ENCODE measurements at places on chromosomes 1 and 21.
A peak's percentile ranks its signal among the peaks of the same experiment; 100 is the strongest.

DNA sequence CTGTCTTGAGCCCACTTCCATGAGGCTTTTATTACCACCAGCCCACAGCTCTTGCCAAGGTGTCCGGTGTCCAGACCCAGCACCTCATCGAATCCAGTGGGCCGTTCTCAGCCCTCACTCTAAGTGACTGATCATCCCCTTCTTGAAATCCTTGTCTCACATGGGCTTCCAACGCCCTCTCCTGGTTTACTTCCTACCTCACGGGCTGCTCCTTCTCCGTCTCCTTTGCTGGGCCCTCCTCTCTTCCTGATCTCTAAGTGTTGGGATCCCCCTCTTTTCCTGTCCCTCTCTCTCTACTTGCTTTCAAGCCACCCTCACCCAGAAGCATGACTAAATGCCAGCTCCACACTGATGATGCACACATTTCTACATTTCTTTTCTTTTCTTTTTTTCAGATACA, 9.0 kb upstream of the RHBG start:
- peak; percentile 22 for DNase-seq

GRCh38 chr1:172533513-172534151, 682 bp downstream of the SUCO start:
- peak; percentile 25 for DNase-seq

GRCh38 chr1:59046134-59046533, 250.8 kb upstream of the FGGY start:
- no peak for DNase-seq

GRCh38 chr1:51715369-51715768, 98.5 kb downstream of the OSBPL9 start:
- no peak for DNase-seq

DNA sequence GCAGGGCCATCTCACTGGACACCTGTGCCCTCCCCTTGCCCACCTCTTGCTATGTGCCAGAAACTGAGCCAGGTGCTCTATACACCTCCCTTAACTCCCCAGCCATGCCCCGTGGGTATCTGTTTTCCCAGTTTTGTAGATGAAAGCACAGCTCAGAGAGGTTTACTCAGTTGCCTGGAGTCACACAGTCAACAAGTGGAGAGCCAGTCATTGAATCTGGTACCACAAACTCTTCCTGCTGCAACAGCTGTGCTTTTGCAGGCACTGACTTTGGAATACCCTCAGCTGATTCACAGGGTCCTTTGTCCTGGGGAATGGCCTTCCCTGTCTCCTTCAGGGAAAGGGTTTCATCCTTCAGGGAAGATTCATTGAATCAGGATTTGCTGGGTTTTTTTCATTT, 22.1 kb downstream of the PAX7 start:
- DNase-seq: no peak

GRCh38 chr1:168134132-168134531, 2.6 kb downstream of the GPR161 start:
- DNase-seq: no peak

DNA sequence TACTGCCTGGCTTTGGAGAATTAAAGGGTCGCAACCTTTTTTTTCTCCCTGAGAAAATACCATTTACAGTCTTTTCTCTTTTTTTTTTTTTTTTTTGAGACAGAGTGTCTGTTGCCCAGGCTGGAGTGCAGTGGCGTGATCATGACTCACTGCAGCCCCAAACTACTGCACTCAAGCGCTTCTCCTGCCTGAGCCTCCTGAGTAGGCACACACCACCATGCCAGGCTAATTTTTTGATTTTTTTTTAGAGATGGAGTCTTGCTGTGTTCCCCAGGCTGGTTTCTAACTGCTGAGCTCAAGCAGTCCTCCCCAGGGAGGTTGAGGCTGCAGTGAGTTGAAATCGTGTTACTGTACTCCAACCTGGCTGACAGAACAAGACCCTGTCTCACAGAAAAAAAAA, 24.6 kb downstream of the UBE4B start:
- peak; percentile 44 for DNase-seq

DNA sequence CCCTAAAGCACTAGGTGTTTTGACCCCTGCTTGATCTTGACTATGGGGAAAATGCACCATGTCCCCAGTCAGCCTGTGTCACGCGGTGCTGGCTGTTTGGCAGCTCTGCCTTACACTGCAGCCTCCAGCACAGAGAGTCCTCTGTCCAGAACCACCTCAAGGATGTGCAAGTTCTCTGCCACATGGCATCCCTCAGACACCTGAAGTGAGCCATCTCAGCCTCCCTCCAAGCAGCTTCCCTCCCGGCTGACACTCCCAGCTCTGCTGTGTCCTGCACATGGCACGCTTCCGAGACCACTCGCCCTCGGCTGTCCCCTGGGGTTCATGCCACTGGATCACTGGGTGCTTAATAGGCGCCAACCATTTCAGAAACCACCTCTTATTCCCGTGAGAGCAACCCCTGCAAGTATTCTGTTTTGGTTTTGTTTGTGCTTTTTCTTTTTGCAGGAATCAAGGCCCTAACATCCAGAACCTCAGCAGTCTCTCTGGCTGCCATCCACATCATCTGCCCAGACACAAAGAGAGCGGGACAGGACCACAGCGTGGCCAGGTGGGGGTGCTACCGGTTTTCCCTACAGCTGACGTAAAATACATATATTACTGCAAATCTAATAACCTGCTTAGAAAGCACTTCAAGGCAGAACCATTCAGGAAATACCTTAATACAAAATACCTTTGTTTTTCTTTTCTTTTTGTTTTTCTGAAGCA, 45.7 kb downstream of the CAPZB start:
- DNase-seq: no peak

DNA sequence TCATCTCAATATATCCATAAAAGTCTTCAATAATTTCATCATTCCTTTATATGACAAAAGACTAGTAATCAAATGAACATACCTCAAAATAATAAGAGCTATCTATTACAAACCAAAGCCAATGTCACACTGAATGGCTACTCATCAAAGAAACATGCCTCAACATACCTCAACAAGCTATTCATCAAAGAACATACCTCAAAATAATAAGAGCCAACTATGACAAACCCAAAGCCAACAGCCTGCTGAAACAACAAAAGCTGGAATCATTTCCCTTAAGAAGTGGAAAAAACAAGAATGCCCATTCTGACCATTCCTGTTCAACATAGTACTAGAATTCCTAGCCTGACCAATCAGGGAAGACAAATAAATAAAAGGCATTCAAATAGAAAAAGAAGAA, 1373.7 kb downstream of the BRINP3 start:
- DNase-seq: no peak

GRCh38 chr1:54857746-54858561, 29.0 kb downstream of the DHCR24 start:
- peak; percentile 35 for DNase-seq

GRCh38 chr1:182121787-182122186, 60.3 kb upstream of the ZNF648 start:
- no peak for DNase-seq

DNA sequence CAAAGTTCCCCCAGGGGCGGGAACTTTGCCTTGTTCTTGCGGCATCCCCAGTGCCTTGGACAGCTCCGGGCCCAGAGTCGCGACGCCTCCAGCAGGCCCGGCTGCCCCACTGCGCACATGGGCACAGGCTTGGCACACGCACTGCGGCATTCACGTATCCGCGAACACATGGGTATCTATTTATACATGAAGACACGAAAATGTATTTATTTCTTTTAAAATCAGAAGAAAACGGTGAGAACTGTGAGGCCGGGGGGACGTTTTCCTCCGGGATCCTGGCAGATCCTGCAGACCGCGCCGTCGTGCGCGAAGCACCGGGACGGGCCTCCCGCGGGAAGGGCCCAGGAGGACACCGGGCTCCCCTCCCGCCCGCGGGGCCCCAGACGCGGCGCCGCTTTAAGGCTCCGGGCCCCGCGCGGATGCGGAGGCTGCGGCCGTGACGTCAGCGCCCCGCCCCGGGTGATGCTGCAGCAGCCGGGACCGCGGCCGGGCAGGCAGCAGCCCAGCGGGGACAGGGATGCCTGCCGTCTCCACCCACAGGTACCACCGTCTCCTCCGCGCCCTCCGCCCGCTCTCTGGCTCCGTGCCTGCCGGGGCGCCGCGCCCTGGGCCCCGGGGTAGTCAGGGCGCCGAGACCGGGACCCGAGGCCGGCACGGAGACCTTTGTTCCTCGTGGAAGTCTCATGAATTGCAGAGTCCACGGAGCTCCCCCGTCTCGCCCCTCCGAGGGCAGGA, at the start of gene SLC45A1:
TSS of gene SLC45A1 (plus strand) at position 468 of the 735 bp plus-strand sequence. CDS start 6,216 bp downstream, outside the sequence.
- peak; percentile 80 for DNase-seq

- no peak for DNase-seq
Observed at GRCh38 chr1:91567583-91567982, 66.9 kb downstream of the CDC7 start.

DNA sequence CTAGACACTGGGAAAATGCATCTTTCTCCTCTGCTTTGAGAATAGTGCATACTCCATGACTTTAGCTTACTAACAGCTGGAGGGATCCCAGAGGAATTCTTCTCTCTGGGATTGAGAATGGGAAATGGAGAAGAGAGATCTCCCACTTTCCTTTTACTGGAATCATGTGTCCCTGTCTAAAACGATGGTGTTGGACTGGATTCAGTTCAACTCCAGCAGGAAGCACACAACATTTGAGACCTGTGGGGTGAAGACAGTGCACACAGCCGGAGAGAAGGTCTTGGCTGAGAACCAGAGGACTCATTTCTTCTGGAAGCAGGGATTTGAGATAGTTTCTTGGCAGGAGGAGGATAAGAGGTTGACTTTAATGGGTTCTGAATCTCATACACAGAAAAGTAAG, 58.7 kb downstream of the TRABD2B start:
- no peak for DNase-seq

DNA sequence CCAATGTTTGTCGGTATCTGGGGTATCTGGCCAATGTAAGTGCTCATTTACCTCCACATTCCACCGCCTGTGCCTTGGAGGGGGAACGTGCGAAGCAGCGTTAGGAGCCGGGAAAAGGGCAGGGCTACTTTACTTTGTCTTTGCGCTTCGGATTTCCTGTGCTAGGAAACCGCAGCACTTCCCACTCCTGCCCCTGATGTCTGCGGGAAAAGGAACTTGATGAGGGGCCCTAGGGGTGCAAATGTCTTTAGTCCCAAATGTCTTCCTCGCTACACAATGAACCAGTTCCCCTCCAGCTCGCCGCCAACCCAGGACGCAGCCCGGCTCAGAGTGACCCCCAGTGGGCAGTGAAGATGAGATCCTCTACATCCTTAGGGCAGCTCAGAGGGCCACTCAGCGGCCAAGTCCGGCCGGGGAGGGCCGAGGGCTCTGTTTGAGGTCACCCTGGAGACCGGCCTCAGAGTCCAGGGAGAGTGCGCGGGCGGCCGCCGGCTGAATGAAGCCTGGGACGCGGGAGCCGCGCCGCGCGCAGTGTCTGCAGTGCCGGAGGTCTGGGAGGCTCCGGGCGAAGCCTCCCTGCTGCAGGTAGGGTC, at the start of gene DYNLT5:
TSS of gene DYNLT5 (plus strand) at position 460 of the 593 bp plus-strand sequence. CDS start 2,200 bp downstream, outside the sequence.
- DNase-seq: peak; percentile 71

- DNase-seq: no peak
Observed at GRCh38 chr21:28393279-28393678, 599.4 kb downstream of the LTN1 start.

Measured in suppressor macrophage treated with lipopolysaccharide for 4 hours (primary cell).